T-helper 2 cell treated with Interferon-gamma antibody and Interleukin-4, amounts not matched to agents 100 ng/mL and 5 ng/mL, for 36 hours (primary cell): ENCODE measurements at places on chromosomes 7 and 10. TPM values are rescaled to one million over a fixed set of nuclear protein-coding genes. Genes with fewer than 3 reads are reported as not detected.

FBXW4 gene
- total RNA-seq: 37.3 and 40.7 TPM in 2 replicates

GLI3 gene
- not detected in 2 replicates for total RNA-seq

CYP3A4 gene
- total RNA-seq: not detected in 2 replicates

LRMDA gene
- total RNA-seq: not detected in 2 replicates

SAMD9L gene
- 96.4 and 102 TPM in 2 replicates for total RNA-seq

ELN gene
- not detected in 2 replicates for total RNA-seq

CCDC3 gene
- total RNA-seq: 0.07 and 0.09 TPM in 2 replicates

CLCN1 gene
- total RNA-seq: 0.09 TPM in 1 of 2 replicates, not detected in the other

CFAP43 gene
- total RNA-seq: 0.09 TPM in 1 of 2 replicates, not detected in the other

KCNH2 gene
- 0.23 and 0.36 TPM in 2 replicates for total RNA-seq

OR2A1 gene
- 0.09 TPM in 1 of 2 replicates, not detected in the other for total RNA-seq

GRID2IP gene
- total RNA-seq: 0.07 TPM in 1 of 2 replicates, not detected in the other

ZP3 gene
- total RNA-seq: 3.3 and 4.5 TPM in 2 replicates

CCL26 gene
- not detected in 2 replicates for total RNA-seq

FAM25A gene
- total RNA-seq: not detected in 2 replicates

HABP2 gene
- total RNA-seq: not detected in 2 replicates

TFEC gene
- 0.61 and 1.0 TPM in 2 replicates for total RNA-seq

SLC16A9 gene
- total RNA-seq: 0.50 and 0.68 TPM in 2 replicates

APBB1IP gene
- total RNA-seq: 66.2 and 67.2 TPM in 2 replicates

LIPF gene
- not detected in 2 replicates for total RNA-seq

SORCS1 gene
- total RNA-seq: not detected in 2 replicates

COL17A1 gene
- not detected in 2 replicates for total RNA-seq

STEAP1B gene
- total RNA-seq: 0.18 and 0.23 TPM in 2 replicates

ESYT2 gene
- total RNA-seq: 87.3 and 87.8 TPM in 2 replicates

GRM8 gene
- not detected in 2 replicates for total RNA-seq

TMEM196 gene
- total RNA-seq: not detected in 2 replicates

FKBP9 gene
- 0.91 and 1.3 TPM in 2 replicates for total RNA-seq

ETV1 gene
- total RNA-seq: 0.07 and 0.41 TPM in 2 replicates

SFTPA2 gene
- not detected in 2 replicates for total RNA-seq
